CD4-positive, alpha-beta memory T cell (primary cell): ENCODE measurements at places on chromosomes 4 and X. TPM values are rescaled to one million over a fixed set of nuclear protein-coding genes. Genes with fewer than 3 reads are reported as not detected.
A peak's percentile ranks its signal among the peaks of the same experiment; 100 is the strongest.

GRCh38 chr4:2927696-2928075 lies 35.5 kb downstream of the NOP14 start:
- DNase-seq: no peak

- no peak for DNase-seq
These were observed 76.9 kb upstream of the PPARGC1A start for GRCh38 chr4:23966725-23967124.

RBMXL3 gene
- total RNA-seq: not detected

DNA sequence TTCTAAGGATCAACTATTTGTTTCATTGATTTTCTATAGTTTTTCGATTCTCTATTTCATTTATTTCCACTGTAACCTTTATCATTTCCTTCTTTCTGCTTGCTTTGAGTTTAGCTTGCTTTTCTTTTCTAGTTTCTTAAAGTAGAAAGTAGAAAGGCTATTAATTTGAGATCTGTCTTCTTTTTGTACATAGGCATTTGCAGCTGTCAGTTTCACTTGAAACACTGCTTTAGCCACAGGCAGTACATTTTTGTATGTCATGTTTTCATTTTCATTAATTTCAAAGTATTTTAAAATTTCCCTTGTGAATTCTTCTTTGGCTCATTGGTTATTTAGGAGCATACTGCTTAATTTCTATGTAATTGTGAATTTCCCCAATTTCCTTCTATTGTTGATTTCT lies 152.2 kb downstream of the SH3KBP1 start:
- DNase-seq: no peak

DNA sequence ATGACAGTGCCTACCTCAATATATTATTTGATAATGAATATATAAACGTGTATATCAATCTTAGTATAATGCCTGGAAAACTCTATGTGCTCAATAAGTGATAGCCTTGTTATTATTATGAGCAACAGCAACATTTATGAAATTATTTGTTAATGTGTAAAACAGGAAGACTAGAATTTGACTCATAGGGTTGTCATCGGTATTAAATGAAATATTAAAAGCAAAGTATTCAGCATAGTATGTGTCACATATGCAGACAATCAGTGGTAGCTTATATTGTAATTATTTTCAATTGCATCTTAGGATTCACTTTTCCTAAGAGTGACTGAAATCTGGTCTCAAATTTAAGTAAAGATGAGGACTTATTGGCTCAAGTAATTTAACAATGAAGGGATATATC lies 24.6 kb downstream of the SPANXD start:
- no peak for DNase-seq

FABP2 gene
- not detected for total RNA-seq

DNA sequence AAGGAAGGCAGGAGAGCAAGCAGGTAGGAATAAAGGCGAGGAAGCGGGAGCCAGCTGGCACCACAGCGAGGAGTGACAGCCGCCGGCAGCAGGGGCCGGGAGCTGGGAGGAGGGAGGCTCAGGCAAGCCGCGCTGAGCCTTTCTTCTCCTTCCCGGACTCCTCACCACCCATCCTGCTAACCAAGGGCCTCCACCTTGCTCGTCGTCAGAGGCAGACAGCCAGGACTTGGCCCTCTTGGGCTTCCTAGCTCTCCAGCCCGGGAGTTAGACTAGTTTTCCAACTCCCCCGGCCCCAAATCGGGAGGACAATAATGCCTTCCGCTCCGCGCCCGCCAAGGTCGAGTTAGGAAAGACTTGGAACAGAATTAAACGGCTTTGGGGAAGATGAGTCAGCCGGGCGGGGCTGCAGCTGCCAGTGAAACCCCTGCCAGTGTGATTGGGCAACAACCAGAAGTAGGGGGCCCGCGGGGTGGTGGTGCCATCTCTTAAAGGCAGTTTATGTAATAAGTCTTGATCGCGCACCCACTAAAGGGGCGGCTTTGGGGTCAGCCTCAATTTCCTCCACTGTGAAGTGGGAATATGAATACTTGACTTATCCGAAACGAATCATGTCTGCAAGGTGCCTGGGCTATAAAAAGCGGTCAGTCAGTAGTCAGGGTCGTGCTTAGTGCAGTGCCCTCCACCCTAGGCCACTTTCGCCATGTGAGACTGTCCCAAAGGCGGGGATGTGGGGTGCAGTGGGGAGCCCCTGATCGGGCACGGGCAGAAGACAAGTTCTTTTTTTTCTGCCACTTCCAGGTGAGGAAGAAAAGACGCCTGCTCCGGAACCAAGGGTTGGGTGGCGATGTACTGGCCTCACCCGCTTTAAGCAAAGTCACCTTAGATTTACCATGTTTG lies 6.7 kb upstream of the HSD17B10 start:
- DNase-seq: peak; percentile 36
